ENCODE measurements at places on chromosomes 6 and 20.
A peak's percentile ranks its signal among the peaks of the same experiment; 100 is the strongest.

- peak; percentile 82 for DNase-seq
Measured at GRCh38 chr20:25315418-25316210, 67.7 kb downstream of the PYGB start.

GRCh38 chr6:41053041-41053440 lies at the start of gene APOBEC2:
TSS of gene APOBEC2 (plus strand) at chr6:41053202. CDS start at chr6:41053348, 146 bp downstream.
- no peak for DNase-seq

GRCh38 chr6:16274483-16274882 lies 36.1 kb downstream of the GMPR start:
- DNase-seq: no peak

GRCh38 chr6:104969785-104970581 lies 13.1 kb downstream of the LIN28B start:
- no peak for DNase-seq

- DNase-seq: no peak
Measured at GRCh38 chr6:15882915-15883314, 220.1 kb upstream of the DTNBP1 start.

GRCh38 chr6:30157999-30158398 lies 3.0 kb downstream of the TRIM10 start:
- no peak for DNase-seq

DNA sequence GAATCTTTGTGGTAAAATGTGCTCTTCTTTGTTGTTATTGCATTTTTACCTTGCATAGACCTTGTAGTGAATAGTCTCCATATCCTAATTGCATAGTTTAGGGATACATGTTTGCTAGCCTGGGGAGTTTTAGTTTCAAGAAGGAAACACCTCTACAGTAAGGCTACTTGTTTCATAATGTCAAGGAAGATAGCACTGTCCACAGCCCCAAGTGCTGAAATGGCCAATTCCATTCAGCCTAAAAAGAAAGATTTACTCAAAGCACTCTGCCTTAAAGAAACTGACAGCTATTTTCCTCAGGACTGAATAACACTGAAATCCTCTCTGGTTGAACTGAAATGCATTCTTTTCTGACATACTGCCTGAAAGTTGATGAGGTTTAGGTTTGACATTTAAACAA lies 2.6 kb downstream of the HCRTR2 start:
- DNase-seq: peak; percentile 3

GRCh38 chr6:135226537-135226936 lies 45.4 kb downstream of the MYB start:
- DNase-seq: no peak

DNA sequence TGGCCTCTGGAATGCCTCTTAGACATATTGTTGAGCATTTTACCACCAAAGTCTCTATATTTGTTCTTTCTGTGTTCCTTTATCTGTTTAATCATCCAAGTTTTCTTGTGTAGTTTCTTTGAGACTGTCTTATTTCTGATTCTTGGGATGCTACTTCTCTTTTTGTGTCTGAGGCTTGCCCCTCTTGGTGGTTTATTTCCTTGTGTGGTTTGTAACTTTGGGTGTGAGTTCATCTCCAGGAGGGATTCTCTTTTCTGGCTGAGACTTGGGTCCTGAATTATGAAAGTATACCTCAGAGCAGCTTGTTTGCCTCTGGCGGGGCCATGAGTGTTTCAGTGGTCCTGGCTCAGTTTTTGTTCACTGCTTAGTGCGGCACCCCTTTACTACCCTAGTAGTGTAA lies 33.9 kb downstream of the PPARD start:
- no peak for DNase-seq

DNA sequence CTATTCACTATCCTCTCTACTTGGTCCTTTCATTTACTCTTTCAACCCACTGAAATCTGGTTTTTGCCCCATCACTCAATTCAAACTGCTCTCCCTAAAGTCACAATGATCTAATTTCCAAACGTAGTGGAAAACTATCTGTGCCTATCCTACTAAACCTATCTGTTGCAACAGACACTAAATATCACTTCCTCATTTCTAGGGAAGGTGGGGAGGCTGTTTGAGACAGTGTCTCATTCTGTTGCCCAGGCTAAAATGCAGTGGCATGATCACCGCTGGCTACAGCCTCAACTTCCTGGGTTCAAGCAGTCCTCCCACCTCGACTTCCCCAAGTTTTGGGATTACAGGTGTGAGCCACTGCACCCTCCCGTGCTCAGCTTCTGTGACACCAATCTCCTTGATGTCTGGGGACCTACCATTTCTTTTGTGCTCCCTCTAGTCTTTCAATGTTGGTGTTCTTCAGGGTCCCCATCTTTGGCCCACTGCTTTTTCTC lies 8.8 kb downstream of the RANBP9 start:
- peak; percentile 3 for DNase-seq

GRCh38 chr6:114605656-114606055 lies 262.8 kb upstream of the HS3ST5 start:
- DNase-seq: no peak

- no peak for DNase-seq
Measured at GRCh38 chr6:125294036-125294435, 7.7 kb downstream of the HDDC2 start.
